ENCODE measurements at places on chromosomes 16 and 17. TPM values are rescaled to one million over a fixed set of nuclear protein-coding genes. Genes with fewer than 3 reads are reported as not detected.

Gene OXLD1
- 21.6 TPM for total RNA-seq

Gene TK2
- total RNA-seq = 61.6 TPM

Gene PRSS8
- not detected for total RNA-seq

Gene TEX14
- total RNA-seq = 0.03 TPM

Gene JUP
- 40.7 TPM for total RNA-seq

Gene MYH2
- not detected for total RNA-seq

Gene TBC1D28
- total RNA-seq = not detected

Gene DRC3
- 1.2 TPM for total RNA-seq

Gene AIPL1
- total RNA-seq = not detected

Gene SPNS3
- total RNA-seq = not detected

Gene PRM2
- not detected for total RNA-seq

Gene OVCA2
- total RNA-seq = 22.2 TPM

Gene PGAP3
- 14.9 TPM for total RNA-seq

Gene CA7
- total RNA-seq = not detected

Gene TPPP3
- total RNA-seq = 1.6 TPM

Gene TNFSF13
- total RNA-seq = 1.4 TPM

Gene NSRP1
- total RNA-seq = 15.2 TPM

Gene GPR139
- total RNA-seq = not detected

Gene KRTAP2-2
- total RNA-seq = not detected

Gene SERPINF2
- 0.20 TPM for total RNA-seq

Gene SULT1A4
- total RNA-seq = 1.7 TPM

Gene IRX5
- 0.98 TPM for total RNA-seq

Gene RHBDL1
- 2.7 TPM for total RNA-seq

Gene BHLHA9
- total RNA-seq = not detected

Gene DNAI2
- total RNA-seq = not detected

Gene FBXW10
- total RNA-seq = not detected

Gene TUBB3
- 308 TPM for total RNA-seq

Gene SLC52A1
- 0.13 TPM for total RNA-seq

Gene METRNL
- 136 TPM for total RNA-seq

Gene YWHAE
- total RNA-seq = 283 TPM

Gene CLEC3A
- total RNA-seq = not detected

Gene TBC1D3G
- total RNA-seq = not detected
